ENCODE measurements at places on chromosomes 12 and 14.

DNA sequence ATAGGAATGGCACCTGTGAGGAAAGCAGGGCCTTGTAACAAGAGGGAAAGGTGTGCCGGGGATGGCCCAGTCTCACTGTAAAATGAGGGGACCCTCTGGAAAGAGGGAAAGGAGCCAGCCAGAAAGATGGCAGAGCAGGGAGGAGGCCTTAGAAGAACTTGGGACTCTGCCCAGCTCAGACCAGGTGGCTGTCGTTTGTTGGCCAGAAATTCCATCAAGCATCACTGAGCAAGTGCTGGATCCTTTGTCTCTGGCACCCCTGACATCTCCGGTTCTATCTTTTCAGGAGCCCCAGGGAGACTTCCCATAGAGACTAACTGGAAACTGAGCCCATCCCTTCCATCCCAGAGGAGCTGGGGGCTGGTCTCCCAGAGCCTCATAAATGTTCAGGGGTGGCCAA lies 43.3 kb downstream of the DEGS2 start:
- DNase-seq, result no peak

- DNase-seq, result no peak
Measured at GRCh38 chr14:69554500-69554899, 20.2 kb downstream of the CCDC177 start.

- no peak for DNase-seq
Measured at GRCh38 chr12:87280893-87281292, 748.3 kb downstream of the C12orf50 start.

DNA sequence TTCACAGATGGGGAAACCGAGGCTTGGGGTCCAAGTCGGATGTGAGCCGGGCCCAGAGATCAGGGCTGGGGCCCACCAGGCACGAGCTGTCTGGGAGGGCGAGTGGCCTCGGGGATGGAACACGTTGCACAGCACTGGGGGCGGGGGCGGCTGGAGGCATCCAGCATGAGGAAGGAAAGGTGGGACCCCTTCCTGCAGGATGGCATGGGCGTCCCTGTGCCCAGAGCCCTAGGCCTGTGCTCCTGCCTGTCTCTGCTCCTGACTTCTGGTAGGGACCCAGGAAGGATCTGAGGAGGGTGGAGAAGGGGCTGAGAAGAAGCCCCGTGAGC lies 183.4 kb downstream of the KIF26A start:
- no peak for DNase-seq

GRCh38 chr12:93005928-93006392 lies 76.9 kb upstream of the EEA1 start:
- DNase-seq, result no peak

DNA sequence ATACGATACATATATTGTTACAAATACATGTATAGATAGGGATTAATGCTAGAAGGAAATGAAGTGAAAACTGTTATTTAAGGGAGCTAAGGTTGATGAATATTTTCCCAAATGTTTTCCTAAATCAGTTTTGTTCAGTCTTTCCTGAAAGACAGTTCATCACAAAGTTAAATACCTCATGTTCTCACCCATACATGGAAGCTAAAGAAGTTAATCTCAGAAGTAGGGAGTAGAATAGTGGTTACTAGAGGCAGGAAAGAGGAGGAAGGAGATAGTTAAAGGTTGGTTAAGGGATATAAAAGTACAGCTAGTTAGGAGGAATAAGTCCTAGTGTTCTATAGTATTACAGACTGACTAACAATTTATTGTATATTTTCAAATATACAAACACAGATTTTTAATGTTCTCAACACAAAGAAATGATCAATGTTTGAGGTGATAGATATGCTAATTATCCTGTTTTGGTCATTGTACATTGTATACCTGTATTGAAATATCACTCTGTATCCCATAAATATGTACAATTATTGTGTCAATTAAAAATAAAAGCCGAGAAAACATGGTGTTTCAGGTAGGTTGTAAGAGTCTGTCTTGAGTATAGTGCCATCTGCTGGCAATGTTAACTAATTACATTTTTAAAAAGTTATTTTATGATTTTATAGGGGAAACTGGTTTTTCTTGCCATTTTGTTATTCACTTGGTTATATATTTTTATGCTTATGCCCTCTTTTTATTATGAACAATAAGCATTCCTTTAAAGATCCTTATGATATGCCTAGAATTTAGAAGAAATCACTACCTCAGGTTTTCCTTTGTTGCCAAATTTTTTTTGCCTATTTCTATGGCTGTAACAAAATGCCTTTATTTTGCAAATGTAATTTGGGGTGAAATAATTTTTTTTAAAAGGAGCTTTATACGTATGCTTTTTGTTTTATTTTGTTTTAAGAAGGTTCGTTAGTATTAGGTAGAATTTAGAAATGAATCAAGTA lies 26.9 kb downstream of the ZDHHC17 start:
- DNase-seq, result peak; percentile 3

DNA sequence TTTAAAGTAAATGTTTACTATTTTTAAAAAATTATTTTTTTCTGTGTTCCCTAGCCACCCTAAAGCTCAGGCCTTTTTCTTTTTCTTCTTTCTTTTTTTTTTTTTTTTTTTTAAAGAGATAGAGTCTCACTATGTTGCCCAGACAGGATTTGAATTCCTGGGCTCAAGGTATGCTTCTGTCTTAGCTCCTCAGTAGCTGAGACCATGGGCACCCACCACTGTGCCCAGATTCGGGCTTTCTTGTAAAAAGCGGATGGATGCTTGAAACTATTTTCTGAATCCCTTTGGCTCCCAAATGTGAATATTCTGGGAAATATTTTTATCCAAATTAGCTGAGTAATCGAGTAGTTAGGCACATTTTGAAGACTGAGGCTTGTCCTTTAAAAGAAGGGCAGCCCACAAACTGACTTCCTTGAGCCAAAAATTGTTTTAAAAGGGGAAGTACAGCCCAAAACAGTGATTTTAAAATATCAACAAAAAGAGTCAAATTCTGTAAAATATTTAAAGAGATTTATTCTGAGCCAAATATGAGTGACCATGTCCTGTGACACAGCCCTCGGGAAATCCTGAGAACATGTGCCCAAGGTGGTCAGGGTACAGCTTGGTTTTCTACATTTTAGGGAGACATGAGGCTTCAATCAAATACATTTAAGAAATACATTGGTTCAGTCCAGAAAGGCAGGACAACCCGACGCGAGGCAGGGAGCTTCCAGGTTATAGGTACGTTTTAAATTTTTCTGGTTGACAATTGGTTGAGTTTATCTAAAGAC lies 28.8 kb upstream of the HIGD1C start:
- DNase-seq, result no peak

GRCh38 chr14:102223682-102224081 lies 81.3 kb downstream of the MOK start:
- no peak for DNase-seq
